ENCODE measurements at places on chromosomes 12 and 14. TPM values are rescaled to one million over a fixed set of nuclear protein-coding genes. Genes with fewer than 3 reads are reported as not detected.

GRCh38 chr12:331287-331686, 57.8 kb downstream of the KDM5A start:
- no peak for DNase-seq

GRCh38 chr14:50740856-50741255, 72.8 kb upstream of the SAV1 start:
- DNase-seq, result no peak

DNA sequence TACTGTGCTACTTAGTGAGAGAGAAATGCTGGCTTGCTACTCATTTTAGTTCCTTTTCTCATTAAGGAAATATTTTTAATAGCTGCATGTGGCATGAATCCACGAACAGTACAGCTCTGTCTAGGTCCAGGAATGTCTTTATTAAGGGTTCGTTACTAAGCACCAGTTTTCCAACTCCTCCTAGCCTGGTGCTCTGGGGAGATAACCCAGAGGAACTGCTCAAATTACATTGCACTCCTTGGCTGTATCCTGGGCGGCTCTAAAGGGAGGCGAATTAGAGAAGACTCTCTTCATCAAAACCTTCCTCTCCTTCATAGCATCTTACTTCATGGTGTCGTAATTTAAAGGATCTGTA, 101.3 kb downstream of the PPM1A start:
- DNase-seq, result no peak

Gene RASSF8
- 97.4 TPM for total RNA-seq

- peak; percentile 89 for DNase-seq
Observed at GRCh38 chr14:100665511-100666032, 61.1 kb upstream of the DLK1 start.

- no peak for DNase-seq
Observed at GRCh38 chr14:37150414-37150813, 22.0 kb downstream of the SLC25A21 start.

GRCh38 chr12:132133952-132134652, 10.0 kb downstream of the DDX51 start:
- peak; percentile 56 for DNase-seq

DNA sequence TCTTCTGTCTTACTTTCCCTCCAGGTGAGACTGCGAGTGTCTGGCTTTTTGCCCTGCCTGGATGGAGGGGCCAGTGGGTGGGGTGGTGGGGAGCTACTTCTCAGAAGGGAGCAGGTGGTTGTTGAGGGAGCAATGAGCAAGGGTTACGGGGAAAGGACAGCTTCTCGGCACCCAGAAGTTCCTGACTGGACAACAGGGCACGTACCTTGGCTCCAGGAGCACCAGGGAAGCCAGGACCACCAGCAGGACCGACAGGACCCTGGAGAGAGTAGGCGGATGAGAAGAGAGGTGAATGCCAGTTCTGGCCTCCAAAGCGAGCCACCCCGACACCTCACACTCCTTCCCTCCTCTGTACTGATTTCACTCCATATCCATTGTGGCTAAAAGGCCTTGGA, 15.3 kb downstream of the COL2A1 start:
- peak; percentile 51 for DNase-seq

Data from osteoblast (primary cell).